ENCODE measurements at places on chromosomes 7 and 10. TPM values are rescaled to one million over a fixed set of nuclear protein-coding genes. Genes with fewer than 3 reads are reported as not detected.

- no peaks in the 10 kb centered on the region for H3K36me3 ChIP-seq
- no peaks in the 10 kb centered on the region for H3K4me1 ChIP-seq
- H3K4me3 ChIP-seq = no peak overlapping the region
- H3K27me3 ChIP-seq = no peaks in the 10 kb centered on the region
Observed at GRCh38 chr10:86876748-86877147, 80.7 kb downstream of the MMRN2 start.

GRCh38 chr7:44391171-44391570 is 65.8 kb upstream of the CAMK2B start:
- H3K27ac ChIP-seq = no peak overlapping the region
- no peaks in the 10 kb centered on the region for H3K27me3 ChIP-seq
- no peaks in the 10 kb centered on the region for H3K4me1 ChIP-seq
- no peak for DNase-seq

The SLIT1 gene
- total RNA-seq = not detected

GRCh38 chr7:150335108-150335773 is 6.2 kb downstream of the RARRES2 start:
- no peak overlapping the region for H3K4me3 ChIP-seq
- H3K27ac ChIP-seq = no peak overlapping the region
- no peaks in the 10 kb centered on the region for H3K36me3 ChIP-seq
- H3K4me1 ChIP-seq = no peaks in the 10 kb centered on the region
- DNase-seq = no peak
- H3K27me3 ChIP-seq = no peaks in the 10 kb centered on the region

The GHRHR gene
- not detected for total RNA-seq

- no peaks in the 10 kb centered on the region for H3K36me3 ChIP-seq
- no peak overlapping the region for H3K4me3 ChIP-seq
- H3K27me3 ChIP-seq = no peaks in the 10 kb centered on the region
- H3K27ac ChIP-seq = no peak overlapping the region
Observed at GRCh38 chr10:124129471-124129870, 36.1 kb upstream of the CHST15 start.

GRCh38 chr7:54788664-54789063 is 29.7 kb upstream of the SEC61G start:
- peaks cover 22% of the 10 kb centered on the region for H3K4me1 ChIP-seq
- H3K27me3 ChIP-seq = no peaks in the 10 kb centered on the region
- peak overlapping the region; percentile 60 for H3K27ac ChIP-seq
- 0 out of 2 replicates have a peak overlapping the region, but pooled peaks have one; percentile 20 for H3K4me3 ChIP-seq

DNA sequence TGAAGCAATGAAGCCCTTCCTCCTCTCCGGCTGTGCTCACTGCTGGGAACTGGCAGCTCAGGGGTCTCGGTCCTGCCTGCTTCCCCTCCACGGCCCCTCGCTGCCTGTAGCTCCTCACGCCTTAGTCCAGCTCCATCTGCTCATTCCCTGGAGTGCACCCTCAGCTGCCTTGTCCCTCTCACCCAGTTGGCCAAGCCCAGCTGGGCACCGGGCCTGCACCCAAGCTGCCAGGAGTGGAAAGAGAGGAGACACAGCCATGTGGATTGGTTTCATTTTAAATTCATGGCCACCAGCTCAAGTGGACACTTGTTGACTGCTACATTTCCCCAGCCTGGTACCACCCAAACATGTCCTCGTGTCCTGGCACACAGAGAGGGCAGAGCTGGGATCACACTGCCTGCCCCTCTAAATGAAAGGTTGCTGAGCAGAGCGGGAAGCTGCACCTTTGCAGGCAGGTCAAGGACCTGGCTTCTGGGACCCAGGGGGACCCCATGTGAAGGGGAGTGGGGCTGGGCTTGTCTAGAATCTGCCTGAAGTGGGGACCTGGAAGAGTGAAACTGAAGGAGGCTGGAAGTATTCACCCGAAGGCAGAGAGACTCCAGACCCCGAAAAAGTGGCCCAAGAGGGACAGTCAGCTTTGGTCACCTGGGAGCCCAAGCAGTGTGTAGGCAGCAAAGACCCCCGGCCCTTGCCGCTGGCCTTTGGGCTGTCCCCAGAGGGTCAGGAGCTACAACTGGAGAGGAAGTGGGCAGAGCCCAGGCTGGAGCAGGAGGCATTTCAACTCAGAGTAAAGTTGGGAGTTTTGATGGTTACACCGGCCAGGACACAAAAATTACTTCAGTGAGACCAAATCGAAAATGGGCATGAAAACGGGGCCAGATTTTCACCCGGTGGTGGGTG is 15.0 kb upstream of the BNIP3 start:
- no peak for DNase-seq
- H3K27me3 ChIP-seq = no peaks in the 10 kb centered on the region
- H3K27ac ChIP-seq = no peak overlapping the region

DNA sequence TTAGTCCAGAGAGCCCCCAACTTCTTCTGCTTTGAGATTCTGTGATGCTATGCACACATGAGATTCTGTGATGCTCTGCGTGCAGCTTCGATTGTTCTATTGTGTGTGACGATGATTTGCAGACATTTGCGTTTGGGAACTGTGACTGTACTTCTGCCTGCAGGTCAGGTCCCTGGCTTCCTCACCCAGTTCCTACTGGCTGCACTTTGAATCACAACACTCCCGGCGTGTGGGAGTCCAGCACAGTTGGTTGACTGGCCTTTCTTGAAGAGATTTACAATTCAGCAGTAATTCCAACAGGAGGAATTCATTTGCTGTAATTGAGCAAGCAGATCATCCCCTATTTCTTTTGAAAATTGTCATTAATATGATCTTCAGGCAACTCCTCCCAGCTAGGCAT is 252.2 kb upstream of the YAE1 start:
- no peak overlapping the region for H3K27ac ChIP-seq
- no peak for DNase-seq
- no peak overlapping the region for H3K4me3 ChIP-seq
- H3K27me3 ChIP-seq = peaks cover 84% of the 10 kb centered on the region
- H3K4me1 ChIP-seq = no peaks in the 10 kb centered on the region

The SEMA3E gene
- 5.9 TPM for total RNA-seq

DNA sequence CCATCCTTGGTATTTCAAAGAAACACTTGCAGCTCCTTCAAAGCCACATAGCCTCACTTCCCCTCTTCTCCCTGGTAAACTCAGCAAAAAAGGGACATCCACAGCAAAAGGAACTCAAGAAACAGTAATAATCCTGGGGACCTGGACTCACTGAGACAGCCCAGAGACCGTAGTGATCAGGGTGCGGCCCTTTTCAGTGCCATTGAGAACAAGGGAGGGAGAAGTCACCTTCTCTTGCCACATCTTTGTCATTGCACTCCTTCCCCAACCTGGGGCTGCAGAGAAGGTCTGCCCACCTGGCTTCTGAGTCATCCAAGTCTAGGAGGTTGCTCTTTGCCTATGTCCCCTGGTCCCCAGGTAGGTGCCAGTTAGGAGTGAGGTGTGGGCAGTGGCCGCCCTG is 93.9 kb upstream of the SH2B2 start:
- DNase-seq = no peak
- H3K27me3 ChIP-seq = no peaks in the 10 kb centered on the region
- no peak overlapping the region for H3K27ac ChIP-seq
- no peak overlapping the region for H3K4me3 ChIP-seq
- no peaks in the 10 kb centered on the region for H3K4me1 ChIP-seq
- H3K36me3 ChIP-seq = peaks cover 9% of the 10 kb centered on the region

DNA sequence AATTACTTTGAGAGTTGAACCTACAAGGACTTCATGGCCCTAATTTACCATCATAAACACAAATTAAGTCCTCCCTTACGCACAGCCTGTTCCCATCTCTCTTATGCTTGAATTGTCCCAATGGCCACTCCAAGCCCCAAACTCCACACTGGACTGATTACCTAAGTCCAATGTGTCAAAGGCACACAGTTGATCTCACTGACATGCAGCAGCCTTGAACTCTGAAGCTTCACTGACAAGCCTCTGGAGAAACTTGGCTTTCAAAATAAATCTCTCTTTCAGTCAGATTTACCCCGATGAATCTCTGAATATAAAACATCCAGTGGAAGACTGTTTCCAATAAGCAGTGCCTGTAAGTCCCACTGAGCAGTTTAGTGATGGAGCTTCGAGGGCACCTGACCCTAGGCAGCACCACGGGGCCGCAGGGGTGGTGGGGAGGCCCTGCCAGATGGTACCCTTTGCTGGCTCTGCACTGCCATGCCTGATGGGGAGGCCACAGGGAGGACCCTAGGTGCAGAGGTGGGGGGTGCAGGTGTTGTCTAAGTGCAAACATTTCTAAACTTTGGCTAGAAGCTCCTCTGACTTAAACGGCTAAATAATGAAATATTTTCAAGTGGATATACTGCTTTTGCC is 3.3 kb upstream of the MAT1A start:
- H3K27me3 ChIP-seq = no peaks in the 10 kb centered on the region
- no peak overlapping the region for H3K4me3 ChIP-seq
- no peak overlapping the region for H3K27ac ChIP-seq
- no peak for DNase-seq

The ZNF239 gene
- total RNA-seq = 9.7 TPM

GRCh38 chr10:77043420-77043763 is 594.2 kb downstream of the KCNMA1 start:
- H3K36me3 ChIP-seq = no peaks in the 10 kb centered on the region
- H3K27me3 ChIP-seq = no peaks in the 10 kb centered on the region
- H3K4me3 ChIP-seq = no peak overlapping the region
- DNase-seq = peak; percentile 78

DNA sequence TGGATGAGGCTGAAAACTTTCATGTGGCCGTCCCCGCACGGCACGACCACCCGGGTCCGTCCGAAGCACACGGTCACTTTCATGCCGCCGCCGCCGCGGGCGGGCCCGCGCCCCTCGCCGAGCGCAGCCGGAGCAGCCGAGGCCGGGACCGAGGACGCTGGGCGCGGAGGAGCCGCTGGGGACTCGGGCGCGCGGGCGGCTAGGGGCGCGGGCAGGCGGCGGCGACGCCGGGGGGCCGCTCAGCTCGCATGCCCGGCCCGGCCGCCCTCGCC is 247 bp downstream of the PARD3 start:
- H3K4me1 ChIP-seq = peaks cover 36% of the 10 kb centered on the region
- H3K27me3 ChIP-seq = no peaks in the 10 kb centered on the region
- no peaks in the 10 kb centered on the region for H3K36me3 ChIP-seq
- H3K27ac ChIP-seq = no peak overlapping the region

The CLEC2L gene
- total RNA-seq = not detected

The FFAR4 gene
- 1.5 TPM for total RNA-seq

GRCh38 chr10:133040198-133040597 is 47.5 kb upstream of the ADGRA1 start:
- peaks cover 40% of the 10 kb centered on the region for H3K27me3 ChIP-seq
- H3K4me3 ChIP-seq = no peak overlapping the region
- peak; percentile 10 for DNase-seq
- no peaks in the 10 kb centered on the region for H3K4me1 ChIP-seq
- H3K36me3 ChIP-seq = no peaks in the 10 kb centered on the region
- no peak overlapping the region for H3K27ac ChIP-seq

The TET1 gene
- 3.0 TPM for total RNA-seq

DNA sequence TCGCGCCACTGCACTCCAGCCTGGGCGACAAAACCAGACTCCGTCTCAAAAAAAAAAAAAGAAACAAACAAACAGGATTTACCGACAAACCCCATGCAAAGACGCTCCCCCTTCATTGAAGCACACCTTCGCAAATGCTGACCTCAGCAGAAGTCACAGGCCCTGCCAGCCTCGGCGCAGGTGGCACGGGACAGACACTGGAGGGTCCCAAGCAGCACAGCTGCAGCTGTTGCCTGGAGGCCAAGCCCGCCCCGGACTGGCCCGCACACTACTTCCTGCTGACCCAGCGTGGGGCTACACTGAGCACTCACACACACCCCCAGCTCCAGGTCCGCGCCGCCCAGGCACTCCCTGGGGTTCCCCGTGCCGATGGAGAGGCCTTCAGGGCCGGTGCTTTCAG is 31.2 kb downstream of the SNX8 start:
- H3K36me3 ChIP-seq = no peaks in the 10 kb centered on the region
- H3K4me3 ChIP-seq = no peak overlapping the region
- H3K27ac ChIP-seq = no peak overlapping the region
- H3K27me3 ChIP-seq = no peaks in the 10 kb centered on the region
- no peaks in the 10 kb centered on the region for H3K4me1 ChIP-seq
- DNase-seq = no peak

GRCh38 chr10:11602919-11603523 is 8.4 kb downstream of the USP6NL start:
- no peaks in the 10 kb centered on the region for H3K36me3 ChIP-seq
- DNase-seq = peak; percentile 51
- H3K27me3 ChIP-seq = no peaks in the 10 kb centered on the region

The SPDYE18 gene
- not detected for total RNA-seq

DNA sequence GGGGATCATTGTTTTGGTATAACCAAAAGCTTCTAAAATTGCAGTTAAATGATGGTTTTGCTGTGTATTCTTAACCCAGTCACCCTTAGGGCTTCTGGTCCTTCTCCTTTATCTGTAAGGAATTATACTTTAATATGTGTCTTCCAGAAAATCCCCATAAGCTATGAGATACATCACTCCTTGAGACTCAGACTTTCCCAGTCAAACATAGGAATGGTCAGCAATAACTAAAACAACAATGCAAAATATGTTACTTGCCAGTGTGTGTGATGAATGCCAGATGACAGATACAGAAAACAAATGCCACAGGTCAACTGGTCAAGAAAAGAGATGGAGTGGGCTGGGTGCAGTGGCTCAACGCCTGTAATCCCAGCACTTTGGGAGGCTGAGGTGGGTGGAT is 10.1 kb downstream of the ADD3 start:
- no peaks in the 10 kb centered on the region for H3K36me3 ChIP-seq
- H3K27me3 ChIP-seq = no peaks in the 10 kb centered on the region
- H3K4me1 ChIP-seq = peaks cover 9% of the 10 kb centered on the region
- H3K4me3 ChIP-seq = no peak overlapping the region

DNA sequence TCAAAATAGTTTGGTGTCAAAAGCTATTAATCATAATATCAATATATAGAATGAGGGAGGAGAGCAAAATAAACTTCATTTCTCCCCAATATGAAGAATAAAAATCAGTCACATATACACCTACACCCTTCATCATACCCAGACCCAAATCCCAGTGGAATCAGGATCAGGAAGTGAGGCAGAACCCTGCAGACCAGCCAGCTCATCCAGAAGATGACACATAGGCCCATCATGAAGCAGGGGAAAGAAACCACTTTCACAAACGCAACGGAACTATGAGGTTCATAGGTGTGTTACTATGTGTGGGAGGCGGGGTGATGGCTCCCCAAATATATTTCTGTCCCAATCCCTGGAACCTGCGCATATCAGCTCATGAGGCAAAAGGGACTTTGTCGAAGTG is 89.0 kb downstream of the RSU1 start:
- no peaks in the 10 kb centered on the region for H3K27me3 ChIP-seq
- no peaks in the 10 kb centered on the region for H3K36me3 ChIP-seq
- no peak overlapping the region for H3K27ac ChIP-seq
- H3K4me1 ChIP-seq = no peaks in the 10 kb centered on the region
- no peak overlapping the region for H3K4me3 ChIP-seq

- H3K4me1 ChIP-seq = no peaks in the 10 kb centered on the region
- H3K36me3 ChIP-seq = no peaks in the 10 kb centered on the region
- no peak for DNase-seq
- H3K4me3 ChIP-seq = no peak overlapping the region
- H3K27ac ChIP-seq = no peak overlapping the region
- H3K27me3 ChIP-seq = peaks cover 44% of the 10 kb centered on the region
Observed at GRCh38 chr10:78535716-78536218, 502.1 kb downstream of the RPS24 start.

GRCh38 chr7:12539681-12540080 is 30.8 kb upstream of the SCIN start:
- H3K27ac ChIP-seq = no peak overlapping the region
- no peak for DNase-seq
- H3K4me3 ChIP-seq = no peak overlapping the region
- no peaks in the 10 kb centered on the region for H3K36me3 ChIP-seq
- peaks cover 6% of the 10 kb centered on the region for H3K4me1 ChIP-seq
- no peaks in the 10 kb centered on the region for H3K27me3 ChIP-seq

The PRSS1 gene
- not detected for total RNA-seq

All from PC-3 (cell line).